ENCODE measurements at places on chromosomes 13 and 19.

DNA sequence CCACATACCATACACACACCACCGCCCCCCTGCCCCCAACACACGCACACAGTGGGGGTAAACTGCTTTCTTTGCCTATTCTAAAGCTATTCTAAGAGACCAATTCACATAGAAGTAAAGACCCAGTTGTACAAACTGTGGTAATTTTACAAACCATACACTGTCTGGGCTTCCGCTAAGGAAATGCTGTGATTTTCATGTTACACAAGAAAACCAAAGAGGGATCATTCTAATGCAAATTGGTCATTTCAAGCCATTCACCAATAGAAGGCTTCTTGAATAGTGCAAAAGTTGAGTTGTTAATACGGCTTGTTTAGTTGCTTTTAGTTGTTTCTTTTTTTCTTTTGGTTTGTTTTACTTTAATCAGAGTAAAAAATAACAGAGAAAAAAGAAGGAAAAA, 202.8 kb downstream of the EFNB2 start:
- DNase-seq: no peak

DNA sequence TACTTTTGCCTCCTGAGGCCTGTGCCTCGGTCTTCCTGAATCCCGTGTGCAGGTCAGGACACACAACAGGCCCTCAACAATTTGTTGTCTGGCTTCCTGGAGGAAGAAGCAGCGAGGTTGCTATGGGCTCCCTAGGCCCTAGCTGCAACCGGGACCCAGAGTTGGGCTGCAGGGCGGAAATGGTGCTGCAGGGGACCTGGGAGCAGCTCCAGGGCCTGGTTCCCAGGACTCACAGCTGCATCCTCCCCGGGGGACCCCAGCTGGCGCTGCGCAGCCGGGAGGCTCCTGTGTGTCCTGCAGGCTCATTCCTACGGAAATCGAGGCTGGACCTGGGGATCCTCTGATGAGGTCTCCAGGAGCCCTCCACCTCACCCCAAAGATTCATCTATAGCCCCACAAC, 999 bp upstream of the TNFAIP8L1 start:
- no peak for DNase-seq

DNA sequence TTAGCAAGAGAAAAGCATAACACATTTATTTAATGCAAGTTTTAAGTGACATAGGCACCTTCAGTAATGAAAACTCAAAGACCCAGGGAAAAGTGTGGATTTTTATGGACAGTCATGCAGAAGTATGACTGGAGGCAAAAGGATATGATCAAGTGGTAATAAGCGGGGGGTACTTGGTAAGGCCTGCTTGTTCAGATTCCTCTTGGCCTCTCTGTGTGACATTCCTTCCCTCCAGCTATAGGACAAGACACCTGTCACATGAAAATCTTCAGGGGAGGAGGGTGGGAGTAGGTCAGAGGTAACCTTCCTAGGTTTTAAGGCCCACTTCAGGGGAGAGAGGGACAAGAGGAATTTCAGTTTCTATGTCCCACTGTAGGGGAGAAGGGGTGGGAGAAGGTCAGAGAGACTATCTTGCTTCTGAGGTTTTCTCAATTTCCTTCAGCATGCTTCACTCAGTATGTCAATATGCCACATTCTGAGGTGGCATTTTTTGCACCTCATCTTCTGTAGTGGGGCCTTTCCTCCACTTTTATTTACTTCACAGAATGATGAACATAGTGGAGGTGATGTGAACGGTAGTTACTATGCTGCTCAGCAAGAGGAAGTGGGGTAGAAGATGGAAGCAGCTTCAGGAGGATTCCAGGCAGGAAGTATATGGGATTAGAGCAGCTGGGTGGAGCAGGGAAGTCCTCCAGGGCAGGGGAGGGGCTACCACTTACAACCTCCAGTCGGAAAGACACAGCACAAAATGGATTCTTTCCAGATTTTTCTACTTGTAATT, 73.2 kb upstream of the RFC3 start:
- DNase-seq: no peak

DNA sequence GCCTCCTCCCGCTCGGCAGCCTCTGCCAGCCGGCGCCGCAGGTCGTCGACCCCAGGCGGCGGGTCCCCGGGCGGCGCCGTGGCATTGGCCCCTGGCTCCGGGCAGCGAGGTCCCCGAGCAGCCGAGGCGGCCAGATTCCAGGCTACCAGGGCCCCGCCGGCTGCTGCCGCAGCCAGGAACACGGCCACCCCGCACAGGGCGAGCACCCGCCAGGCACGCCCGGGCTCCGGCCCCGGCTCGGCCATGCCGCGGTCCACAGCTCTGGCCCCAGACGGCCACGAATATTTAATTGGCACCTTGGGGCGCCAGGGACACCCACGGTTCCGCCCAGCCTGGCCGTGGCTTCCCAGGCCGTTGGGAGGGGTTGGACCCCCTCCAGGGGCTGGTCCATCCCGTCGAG, at the start of gene CCDC194:
Gene CCDC194, minus strand, starts transcription at position 283 of the 400 bp plus-strand sequence. Its CDS starts 38 bp downstream, at position 245.
- DNase-seq: no peak

- no peak for DNase-seq
Measured at GRCh38 chr19:1248786-1249297, 459 bp downstream of the MIDN start.

DNA sequence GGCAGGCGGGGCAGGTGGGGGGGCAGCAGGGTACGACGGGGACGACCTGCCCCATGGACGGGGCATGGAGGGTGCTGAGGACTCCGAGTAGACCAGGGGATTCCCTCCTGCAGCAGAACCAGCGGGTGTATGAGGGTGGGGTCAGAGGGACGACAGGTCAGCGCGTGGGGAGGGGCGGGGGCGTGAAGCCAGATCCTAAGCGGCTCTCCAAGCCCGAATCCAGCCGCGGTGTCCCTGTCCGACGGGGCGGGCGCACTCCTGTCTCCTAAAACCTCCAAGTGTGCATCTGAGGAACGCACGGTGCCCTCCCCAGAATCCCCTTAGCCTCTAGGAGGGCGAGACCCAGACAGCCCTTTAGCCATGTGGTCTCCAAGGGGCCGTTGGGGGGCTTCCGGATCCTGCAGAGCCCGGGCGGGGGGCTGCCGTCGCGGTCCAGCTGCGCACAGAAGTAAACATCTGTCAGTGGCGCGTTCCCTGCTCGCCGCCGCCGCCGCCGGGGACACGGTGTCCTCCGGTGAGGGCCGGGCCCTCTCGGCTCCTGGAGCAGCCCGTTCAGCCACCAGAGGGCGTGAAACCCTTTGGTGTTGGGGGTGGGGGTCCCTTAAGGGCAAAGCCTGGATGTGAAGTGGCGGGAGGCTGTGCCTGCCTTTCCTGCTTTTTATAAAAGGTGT, 730 bp downstream of the NRTN start:
- no peak for DNase-seq

DNA sequence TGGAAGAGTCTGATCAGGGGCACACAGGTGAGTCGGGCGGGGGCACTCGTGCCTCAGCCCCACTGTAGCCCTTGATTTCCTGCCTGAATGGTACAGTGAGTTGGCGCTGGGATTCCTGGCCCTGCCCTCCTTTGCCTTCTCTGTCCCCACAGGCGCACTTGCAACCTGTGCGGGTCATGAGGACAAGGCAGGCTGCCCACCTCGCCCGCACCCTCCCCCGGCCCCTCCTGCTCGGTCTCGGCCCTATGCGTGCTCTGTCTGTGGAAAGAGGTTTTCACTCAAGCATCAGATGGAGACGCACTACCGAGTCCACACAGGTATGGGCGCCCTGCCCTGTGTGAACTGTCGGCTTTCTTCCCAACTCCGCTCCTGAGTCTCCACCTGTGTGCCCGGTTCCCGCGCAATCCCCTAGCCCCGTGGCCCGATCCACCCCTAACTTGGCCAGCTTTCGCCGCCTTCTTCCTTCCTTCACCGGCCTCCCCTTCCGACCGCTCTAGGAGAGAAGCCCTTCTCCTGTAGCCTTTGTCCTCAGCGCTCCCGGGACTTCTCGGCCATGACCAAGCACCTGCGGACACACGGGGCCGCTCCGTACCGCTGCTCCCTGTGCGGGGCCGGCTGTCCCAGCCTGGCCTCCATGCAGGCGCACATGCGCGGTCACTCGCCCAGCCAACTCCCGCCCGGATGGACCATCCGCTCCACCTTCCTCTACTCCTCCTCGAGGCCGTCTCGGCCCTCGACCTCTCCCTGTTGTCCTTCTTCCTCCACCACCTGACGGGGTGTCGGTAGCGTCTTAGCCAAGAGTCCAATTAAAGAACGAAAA, 1.6 kb upstream of the KMT2B start:
- DNase-seq: no peak

- no peak for DNase-seq
Measured at GRCh38 chr13:102693776-102694175, 1.1 kb downstream of the METTL21C start.

DNA sequence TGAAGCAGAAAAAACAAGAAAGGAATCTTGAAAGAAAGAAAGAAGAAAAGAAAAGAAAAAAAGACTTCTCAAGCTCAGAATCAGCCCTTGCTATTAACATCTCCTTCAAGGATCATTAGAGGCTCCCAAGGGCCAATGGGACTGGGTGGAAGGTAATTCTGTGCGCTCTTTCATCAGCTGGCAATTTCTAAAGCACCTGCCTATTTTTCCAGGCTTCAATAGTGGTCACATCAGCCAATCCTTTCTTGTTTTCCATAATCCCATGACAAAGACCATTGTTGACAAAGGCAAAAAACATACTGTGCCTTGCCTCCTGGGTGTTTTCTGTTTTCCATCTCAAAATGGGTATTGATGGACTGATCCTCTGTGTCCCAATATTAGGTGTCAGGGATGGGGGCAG, 88.2 kb upstream of the TSC22D1 start:
- DNase-seq: no peak

DNA sequence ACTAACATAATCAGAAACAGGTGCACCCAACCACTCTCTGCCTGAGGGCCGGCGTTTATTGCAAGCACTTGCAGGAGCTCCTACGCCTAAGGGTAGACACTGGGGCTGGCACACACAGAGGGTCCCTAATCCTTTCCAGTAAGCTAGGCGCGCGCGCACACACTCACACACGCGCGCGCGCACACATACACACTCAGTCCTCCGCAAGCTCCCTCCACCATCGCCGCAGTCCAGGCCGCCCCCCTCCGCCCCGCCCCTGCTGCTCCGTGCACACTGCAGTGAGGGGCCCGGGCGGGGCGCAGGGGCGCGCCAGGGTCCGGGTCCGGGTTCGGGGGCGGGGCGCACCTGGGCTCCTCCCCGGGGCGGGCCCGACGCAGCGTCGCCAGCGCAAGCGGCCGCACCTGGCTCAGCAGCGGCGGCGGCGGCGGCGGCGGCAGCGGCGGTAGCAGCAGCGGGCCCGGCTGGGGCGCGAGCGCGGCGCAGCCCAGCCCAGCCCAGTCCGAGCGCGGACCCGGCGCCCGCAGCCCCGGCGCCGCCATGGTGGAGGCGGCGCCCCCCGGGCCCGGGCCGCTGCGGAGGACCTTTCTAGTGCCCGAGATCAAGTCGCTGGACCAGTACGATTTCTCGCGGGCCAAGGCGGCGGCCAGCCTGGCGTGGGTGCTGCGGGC, at the start of gene CAMSAP3:
Gene CAMSAP3, plus strand, starts transcription at position 398 of the 668 bp plus-strand sequence. Its CDS starts 140 bp downstream, at position 538.
- DNase-seq: no peak

- DNase-seq: no peak
Measured at GRCh38 chr19:53581871-53582279, 43.9 kb downstream of the ZNF331 start.

GRCh38 chr19:12126707-12127106, 13.4 kb downstream of the ZNF20 start:
- no peak for DNase-seq

- DNase-seq: no peak
Measured at GRCh38 chr13:24083722-24084421, 76.6 kb upstream of the SPATA13 start.

DNA sequence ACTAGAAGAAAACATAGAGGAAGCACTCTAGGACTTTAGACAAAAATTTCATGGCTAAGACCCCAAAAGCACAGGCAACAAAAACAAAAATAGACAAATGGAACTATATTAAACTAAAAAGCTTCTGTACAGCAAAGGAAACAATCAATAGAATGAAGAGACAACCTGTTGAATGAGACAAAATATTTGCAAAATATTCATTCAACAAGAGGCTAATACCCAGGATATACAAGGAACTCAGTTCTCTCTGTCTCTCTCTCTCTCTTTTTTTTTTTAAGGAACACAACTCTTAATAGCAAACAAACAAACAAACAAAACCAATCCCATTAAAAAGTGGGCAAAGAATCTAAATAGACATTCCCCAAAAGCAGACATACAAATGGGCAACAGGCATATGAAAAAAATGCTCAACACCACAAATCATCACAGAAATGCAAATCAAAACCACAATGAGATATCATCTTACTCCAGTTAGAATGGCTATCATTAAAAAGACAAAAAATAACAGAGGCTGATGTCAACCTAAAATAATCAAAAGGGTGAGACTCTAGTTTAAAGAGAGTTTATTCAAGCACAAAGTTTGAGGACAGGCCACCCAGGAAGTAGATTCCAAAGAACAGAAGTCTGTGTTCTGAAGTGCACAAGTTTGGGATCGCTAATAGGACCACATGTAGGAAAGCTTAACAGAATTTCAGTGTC, 27.1 kb upstream of the SLC7A9 start:
- DNase-seq: no peak

DNA sequence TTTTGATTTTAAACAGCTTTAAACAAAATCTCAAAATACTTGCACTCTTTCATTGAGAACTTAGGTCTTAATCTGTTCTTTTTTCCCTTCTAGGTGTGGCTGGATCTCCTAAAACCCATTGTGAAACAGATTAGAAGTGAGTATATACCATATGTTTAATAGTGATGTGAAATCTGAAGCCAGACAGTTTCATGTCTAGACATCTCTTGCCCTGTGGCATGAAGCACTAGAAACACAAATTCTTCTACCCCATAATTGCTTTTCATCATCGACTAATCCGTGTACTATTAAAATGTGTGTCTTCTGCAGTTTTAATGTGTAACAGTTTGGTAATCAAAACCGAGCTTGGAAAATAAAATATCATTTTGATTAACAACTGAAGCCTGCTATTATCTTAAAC, 188.2 kb upstream of the RNF113B start:
- DNase-seq: no peak

Measured in activated CD8-positive, alpha-beta memory T cell treated with anti-CD3 and anti-CD28 coated beads for 48 hours (primary cell).